HCT116 (cell line): ENCODE measurements at places on chromosomes 12 and 14.

DNA sequence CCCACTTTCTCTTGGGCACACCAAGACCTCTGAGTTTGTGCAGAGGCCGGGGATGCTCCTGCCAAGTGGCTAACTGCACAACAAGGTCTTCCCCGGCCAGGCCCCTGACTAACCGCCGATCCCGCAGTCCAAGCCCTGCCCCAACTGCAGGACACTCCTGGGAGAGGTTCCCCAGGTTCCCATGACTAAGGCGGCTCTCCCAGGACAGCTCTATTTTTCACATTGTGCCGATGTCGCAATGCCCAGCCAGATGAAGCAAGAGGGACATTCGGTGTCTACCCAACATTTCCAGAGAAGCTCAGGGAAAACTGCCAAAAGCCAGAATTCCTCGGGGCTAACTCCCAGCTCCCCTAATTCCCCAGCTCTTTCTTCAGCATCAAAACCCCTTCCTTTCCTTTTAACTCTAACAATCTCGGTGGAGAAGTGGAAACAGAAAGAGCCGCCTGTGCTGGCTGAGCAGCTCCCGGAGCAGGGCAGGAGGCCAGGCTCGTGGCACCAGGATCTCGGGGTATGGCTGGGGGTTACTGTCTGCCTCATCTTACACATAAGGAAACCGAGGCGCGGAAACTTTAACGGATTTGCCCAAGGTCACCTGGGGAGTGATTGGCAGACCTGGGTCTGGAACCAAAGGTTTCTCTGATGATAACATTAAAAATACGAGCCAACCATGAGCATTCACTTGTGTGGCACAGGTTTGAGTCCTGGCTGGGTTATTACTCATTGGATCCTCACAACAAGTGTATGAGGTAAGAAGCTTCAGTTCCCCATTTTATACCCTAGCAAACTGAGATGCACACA, 318.2 kb downstream of the BCL11B start:
- no peak for DNase-seq

DNA sequence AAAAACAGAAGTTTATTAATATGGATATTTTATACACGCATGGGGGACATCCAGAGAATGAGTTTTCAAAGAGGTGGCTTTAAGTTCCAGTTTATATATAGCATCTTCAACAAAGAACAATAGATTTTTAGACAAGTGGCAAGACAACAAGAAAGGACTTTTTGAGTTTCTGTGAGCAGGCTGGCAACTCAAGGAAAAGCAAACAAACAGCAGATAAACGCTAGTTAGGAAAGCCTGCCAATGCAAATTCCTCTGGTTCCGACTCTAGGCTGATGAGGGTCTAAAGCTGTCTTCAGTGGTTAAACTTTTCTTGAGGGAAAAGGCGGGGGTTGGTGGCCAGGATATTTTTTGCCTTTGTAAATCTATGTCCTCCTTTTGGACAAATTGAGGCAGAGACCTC, 78.4 kb upstream of the EEA1 start:
- DNase-seq = no peak

- no peak for DNase-seq
Observed at GRCh38 chr12:57837864-57838562, 8.5 kb downstream of the CTDSP2 start.

GRCh38 chr12:65238609-65239008, 39.9 kb upstream of the MSRB3 start:
- no peak for DNase-seq

- no peak for DNase-seq
Observed at GRCh38 chr12:92032101-92032500, 113.5 kb downstream of the BTG1 start.

- DNase-seq = no peak
Observed at GRCh38 chr12:108526482-108527165, 11.5 kb downstream of the FICD start.

- no peak for DNase-seq
Observed at GRCh38 chr14:95557832-95558231, 23.0 kb downstream of the GLRX5 start.

GRCh38 chr12:130538343-130539095, 177.6 kb downstream of the RIMBP2 start:
- no peak for DNase-seq

- DNase-seq = no peak
Observed at GRCh38 chr14:22664261-22664660, 20.1 kb upstream of the OR6J1 start.

DNA sequence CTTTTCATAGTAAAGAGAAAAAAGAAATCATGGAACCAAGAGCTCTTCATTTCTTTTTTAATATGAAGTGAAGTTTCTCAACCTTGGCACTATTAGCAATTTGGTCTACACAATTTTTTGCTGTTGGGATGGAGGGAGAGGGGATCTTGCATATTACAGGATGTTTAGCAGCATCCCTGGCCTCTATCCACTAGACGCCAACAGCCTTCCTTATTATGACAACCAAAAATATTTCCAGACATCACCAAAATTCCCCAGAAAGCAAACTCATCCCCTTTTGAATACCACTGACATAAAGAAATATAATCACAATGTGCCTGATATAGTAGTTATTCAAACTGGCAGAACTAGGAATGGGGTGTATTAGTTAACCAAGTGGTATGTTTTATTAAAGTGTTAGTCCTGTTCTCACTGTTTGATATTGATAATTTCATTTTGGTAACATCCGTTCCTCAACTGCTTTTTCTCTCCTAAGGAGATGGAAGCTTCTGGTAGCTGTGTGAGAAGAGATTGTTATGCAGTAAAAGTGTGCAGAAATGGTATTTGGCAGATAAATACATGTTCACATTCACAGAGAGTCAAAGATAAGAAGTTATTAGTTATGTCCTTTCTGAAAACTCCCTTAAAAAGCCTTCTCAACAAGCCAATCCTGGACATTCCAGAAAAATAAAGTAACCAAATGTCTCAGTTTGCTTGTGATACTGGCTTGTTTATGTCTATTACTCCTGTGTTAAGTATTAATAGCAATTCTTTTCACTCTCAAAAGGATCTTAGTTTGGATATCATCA, 699.9 kb downstream of the C12orf50 start:
- no peak for DNase-seq

DNA sequence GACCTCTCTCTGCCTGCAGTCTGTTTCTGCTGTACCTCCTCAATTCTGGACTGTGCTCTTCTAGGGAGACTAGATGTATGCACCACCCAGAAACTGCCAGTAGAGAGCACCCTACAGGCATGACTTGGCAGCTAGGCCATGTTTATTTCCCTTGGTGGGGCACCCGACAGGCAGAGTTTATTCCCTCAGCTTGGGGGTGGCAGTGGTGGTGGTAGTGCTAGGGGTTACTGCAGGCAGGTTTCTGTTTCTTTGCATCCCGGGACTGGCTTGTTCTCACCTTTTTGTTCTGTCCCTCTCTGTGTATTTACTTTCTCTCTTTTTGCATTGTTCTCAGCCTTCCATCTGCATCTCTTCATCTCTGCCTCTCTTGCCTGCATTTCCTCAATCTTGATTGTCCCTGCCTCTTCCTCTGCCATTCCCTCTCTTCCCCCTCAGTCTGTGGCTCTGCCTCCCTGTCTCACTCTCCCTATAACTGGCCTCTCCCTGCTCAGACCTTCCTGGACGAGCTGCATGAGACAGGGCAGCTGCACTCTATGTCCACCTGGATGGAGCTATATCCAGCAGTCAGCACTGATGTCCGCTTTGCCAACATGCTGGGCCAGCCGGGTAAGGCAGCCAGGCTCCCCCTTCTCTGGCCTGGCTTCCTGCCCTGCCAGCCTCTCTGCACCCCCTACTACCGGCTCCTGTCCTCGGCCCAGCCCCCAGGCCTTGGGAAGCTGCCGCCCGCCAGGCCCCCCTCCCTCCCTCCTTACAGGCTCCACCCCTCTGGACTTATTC, 13.8 kb downstream of the PRPF40B start:
- peak; percentile 22 for DNase-seq

DNA sequence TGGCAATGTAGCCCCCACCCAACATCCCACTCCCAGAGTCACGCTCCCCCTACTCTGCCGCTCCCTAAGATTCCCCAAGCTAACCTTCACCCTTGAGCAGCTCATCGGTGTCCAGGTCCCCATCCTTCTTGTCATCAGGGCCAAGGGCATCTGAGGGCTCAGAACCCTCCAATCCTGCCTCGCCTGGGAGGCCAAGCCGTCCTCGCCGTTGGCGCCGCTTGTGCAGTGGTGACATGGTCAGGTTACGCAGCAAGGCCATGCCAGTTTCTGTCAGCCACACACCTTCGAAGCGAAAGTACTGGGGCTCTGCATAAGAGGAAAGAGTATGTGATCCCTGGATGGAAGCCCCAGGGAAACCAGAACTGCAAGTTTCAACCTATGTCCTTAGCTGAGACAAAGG, 15.9 kb downstream of the KMT2D start:
- no peak for DNase-seq

GRCh38 chr14:23028799-23029198, 5.9 kb downstream of the PSMB5 start:
- no peak for DNase-seq

DNA sequence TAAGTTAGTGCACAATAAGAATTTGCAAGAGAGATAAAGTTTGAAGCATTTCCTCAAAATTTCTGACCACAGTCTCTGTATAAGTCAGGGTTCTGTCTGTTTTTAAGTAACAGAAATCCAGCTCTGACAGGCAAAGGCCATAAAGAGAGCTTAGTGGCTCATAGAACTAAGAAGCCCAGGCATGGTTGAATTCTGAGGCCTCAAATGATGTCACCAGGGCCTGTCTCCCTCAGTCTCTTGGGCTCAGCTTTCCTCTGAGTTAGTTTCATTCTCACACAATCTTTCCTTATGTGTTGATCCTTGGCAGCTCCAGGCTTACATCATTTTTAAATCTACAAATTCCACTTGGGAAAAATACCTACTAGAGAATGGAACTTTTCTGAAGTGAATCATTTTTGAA, 173.4 kb upstream of the ATP2B1 start:
- no peak for DNase-seq

DNA sequence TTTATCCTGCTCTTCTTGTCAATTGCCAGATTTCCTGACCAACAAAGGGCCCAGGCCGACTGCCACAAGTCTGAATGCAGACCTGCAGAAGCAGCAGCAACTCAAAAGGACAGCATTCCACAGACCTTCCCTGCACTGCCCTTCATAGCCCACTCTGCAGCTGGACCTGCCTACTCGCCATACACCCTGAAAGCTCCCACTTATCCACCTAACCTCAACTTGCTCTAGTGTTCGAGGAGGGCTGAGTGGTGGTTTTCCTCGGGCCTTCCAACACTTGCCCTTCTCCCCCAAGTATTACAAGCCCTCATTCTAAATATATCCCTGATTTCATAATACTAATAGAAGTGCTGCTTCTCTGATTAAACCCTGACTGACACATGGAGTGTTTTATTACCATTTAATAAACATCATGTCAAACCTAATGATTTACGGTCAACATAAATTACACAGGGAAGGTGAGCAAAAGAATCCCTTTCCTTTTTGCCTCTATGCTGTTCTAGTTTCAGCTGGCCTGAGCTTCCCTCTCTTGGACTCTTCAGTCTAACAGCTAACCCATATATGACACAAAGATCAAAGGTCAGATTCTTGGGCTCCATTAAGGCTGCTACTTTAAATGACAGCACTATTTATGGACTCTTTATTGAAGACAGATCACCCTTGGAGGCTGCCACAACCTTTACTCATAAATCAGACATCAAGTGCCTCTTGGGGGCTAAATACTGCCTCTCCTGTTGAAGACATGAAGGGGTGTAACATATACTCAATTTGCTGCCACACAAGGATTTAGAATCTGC, 1546.9 kb upstream of the TMEM132C start:
- no peak for DNase-seq

- DNase-seq = no peak
Observed at GRCh38 chr14:37590428-37591139, 4.5 kb downstream of the FOXA1 start.

DNA sequence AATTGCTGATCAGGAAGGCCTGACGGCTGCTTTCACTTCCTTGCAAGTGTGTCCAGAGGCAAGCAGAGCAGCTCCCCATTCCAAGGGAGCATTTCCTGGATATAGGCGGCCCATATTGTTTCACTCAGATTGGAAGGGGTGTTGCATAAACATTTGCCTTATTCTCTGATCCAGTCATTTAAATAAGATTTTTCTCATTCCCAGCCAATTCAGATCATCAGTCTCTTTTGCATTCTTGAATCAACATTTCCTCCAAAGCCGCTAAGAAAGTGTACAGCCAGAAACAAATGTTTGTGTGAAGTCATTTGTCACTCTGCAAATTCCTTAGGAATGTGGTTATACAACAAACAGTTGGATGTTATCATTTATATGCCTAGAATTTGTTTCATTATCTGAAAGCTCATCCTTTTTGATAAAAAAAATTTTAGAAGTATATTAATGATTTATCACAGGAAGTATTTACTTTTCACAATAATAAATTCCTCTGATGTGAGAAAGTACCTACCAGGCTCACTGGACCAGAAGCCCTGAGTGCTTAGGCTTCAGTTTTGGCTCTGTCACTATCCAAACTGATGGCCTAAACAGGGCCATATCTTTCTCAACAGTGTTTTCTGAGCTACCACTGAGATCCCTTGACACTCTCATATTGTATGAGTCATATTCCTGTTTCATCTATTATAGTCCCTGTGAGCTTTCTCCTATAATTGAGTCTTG, 379.6 kb downstream of the CCDC91 start:
- no peak for DNase-seq

DNA sequence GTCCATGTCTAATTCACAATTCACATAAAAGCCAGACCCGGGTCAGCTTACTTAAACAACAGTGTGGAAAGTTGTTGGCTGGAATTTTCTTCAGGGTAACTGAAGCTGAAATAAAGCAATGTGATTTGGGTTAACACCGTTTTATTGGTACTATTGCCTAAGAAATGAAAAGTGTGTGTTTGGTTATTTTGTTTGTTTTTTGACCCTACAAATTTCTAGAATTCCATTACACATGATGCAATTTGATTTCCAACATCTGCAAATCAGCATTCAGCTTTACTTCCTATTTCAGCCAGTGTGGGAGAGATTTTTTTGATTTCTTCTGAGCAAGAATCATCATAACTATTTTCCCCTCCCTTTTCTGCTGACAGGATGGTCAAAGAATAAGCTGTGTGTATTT, 45.7 kb upstream of the CLMN start:
- DNase-seq = no peak

- no peak for DNase-seq
Observed at GRCh38 chr12:93020631-93021597, 91.8 kb upstream of the EEA1 start.

DNA sequence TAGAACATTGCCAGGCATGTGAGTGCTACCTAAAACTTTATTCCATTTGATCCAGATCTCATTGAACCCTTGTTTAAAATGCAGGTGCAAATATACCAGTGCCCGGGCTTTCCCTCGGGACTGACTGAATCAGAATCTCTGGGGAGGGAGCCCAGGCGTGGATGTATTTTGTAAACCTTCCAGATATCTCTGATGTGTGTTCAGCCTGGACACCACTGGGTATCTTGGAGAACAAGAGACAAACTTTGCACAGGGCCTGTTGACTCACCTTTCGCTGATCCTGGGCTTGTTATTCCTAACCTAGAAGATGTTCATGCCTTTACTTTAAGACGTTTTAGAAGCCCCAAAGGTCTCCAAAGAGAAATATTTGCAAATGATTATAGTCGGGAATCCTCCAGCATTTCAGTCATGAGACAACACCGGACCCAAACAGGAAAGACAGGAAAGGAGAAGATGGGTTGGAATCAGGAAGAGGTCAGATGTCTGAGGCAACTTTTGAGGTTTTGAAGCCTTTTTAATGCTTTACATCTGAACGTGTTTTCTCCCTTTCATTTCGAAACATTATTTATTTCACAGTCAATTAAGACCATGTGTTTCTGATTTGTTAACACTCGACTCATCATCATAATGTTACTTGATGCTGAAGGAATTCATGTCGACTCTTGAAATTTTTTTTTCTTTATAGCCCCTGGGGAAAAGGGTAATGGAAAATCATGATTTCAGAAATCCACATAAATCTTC, 118.6 kb downstream of the PLXNC1 start:
- DNase-seq = no peak
